ENCODE measurements at places on chromosomes 2 and 18.

- no peak for DNase-seq
These were observed 790.9 kb downstream of the CPS1 start for GRCh38 chr2:211347328-211347727.

- DNase-seq = no peak
These were observed 268.8 kb downstream of the CYP26B1 start for GRCh38 chr2:71878626-71879508.

- no peak for DNase-seq
These were observed 96.3 kb upstream of the RAB6C start for GRCh38 chr2:129883121-129883520.

- peak; percentile 46 for DNase-seq
These were observed 8.4 kb downstream of the NCAPH start for GRCh38 chr2:96344011-96344410.
